Activated T-helper 2 cell treated with anti-CD3 and anti-CD28 coated beads, Interferon-gamma antibody, Interleukin-2, Interleukin-4, amounts not matched to agents 10 μg/mL and 5 μg/mL and 100 μg/mL, durations not matched to agents 14 hours and 24 hours and 36 hours (primary cell): ENCODE measurements at places on chromosomes 4 and X. TPM values are rescaled to one million over a fixed set of nuclear protein-coding genes. Genes with fewer than 3 reads are reported as not detected.
A peak's percentile ranks its signal among the peaks of the same experiment; 100 is the strongest.

DNA sequence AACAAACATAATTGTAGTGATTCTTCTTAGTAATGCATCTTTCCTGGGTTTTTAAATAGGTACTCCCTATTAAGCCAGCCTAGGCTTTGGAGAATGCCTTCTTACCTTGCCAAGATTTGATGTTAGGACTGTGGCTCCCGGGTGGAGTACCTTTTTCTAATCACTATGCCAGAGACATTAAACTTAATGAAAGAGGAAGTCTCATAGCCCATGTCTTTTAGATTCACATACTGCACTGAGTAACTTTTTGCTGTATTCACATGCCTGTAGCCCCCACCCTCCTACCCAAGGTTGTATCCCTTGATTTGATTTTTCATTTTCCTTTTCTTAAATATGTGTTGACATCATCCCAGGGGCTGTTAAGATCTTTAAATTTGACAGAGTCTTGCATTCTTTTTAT lies 104.2 kb upstream of the TLR2 start:
- no peak for DNase-seq
- H3K4me3 ChIP-seq = no peak overlapping the region
- peaks cover 21% of the 10 kb centered on the region for H3K36me3 ChIP-seq
- H3K27me3 ChIP-seq = no peaks in the 10 kb centered on the region
- no peak overlapping the region for H3K27ac ChIP-seq
- H3K4me1 ChIP-seq = peaks cover 23% of the 10 kb centered on the region

DNA sequence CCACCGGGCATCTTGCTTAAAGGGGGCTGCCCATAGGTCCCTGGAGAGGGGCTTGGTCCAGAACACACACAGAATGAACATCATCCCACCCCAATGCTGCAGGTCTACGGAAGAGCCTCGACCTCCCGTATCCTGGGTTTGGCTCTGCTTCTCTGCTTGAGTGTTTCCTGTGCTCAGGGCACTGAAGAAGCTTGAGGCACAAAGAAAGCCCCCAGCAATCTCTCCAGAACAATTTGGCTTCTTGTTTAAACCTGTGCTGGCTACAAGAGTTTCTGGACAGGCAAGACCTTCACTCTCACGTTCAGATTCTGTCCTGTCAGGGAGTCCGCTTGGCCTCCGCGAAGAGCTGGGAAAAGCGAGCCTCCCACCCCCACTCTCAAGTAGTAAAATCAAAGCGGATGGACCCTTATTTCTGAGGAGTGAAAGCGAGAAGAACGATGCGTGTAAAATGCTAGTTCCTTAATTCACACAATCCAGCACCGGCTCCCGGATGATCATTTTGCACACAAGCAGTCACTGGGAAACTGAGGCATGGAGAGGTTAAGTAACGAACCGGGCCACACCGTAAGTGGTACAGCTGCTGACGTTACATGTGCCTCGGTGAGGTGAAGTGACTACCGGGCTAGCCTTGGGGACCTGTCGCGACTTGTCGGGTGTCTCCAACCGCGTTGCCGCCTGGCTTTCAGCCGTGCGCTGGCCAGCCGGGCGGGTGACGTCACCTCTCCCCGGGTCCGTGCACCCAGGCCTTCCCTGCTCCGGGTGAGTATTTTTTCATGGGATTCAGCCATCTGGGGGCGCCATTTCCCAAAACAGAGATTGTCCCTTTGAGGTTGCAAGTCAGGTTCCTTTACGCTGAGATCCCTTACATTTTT lies 3.1 kb upstream of the SFRP2 start:
- H3K36me3 ChIP-seq = no peaks in the 10 kb centered on the region
- DNase-seq = no peak
- H3K27ac ChIP-seq = no peak overlapping the region
- peaks cover 89% of the 10 kb centered on the region for H3K27me3 ChIP-seq
- H3K4me3 ChIP-seq = no peak overlapping the region
- peaks cover 16% of the 10 kb centered on the region for H3K4me1 ChIP-seq

SHISA3 gene
- total RNA-seq = 0.80 and 1.2 TPM in 2 replicates

DNA sequence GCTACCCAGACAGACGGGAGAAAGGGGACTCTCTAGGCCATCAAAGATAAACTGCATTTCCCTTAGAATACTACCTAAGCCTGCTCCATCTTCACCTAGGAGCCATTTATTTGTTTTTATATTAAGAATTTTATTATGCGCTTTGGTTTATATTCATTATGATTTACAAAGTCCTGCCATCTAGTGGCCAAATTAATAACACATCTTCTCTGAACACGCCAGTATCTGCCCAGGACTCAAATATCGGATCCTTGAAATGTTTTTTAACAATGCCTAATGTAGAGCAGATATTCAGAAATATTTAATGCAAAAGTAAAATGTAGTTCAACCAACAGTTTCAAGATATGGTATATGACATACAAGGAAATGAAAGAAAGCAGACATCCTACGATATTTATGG lies 20.8 kb upstream of the PRPS2 start:
- no peak overlapping the region for H3K27ac ChIP-seq
- H3K4me3 ChIP-seq = no peak overlapping the region
- no peaks in the 10 kb centered on the region for H3K36me3 ChIP-seq

DNA sequence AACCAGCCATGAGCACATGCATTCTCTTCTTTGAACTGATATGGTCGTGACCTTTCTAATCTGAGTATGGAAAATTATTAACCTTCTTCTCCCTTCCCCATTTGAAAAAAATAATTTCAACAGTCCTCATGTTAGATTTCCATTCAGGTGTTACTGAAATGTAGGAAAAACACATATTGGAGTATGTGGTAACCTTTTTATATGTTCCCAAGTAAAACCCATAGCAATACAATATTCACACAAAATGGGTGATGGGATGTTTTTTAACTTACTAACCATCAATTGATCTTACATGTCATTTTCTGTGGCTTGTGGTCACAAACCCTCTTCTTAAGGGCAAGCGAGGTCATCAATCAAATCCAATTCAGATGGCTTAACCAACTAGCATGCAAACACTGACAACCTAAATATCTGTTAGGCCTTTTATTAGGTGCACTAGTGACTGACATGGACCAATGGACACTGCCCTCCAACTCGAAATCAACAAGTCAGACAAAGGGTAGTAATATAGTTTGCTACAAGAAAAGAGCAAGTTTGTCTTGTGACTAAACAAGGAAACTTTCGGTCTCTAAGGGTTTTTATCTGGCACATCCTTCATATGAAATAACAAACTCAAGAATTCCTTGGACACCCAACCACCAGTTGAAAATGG lies 74.3 kb downstream of the CAMK2D start:
- peaks cover 56% of the 10 kb centered on the region for H3K4me1 ChIP-seq
- no peak for DNase-seq
- no peaks in the 10 kb centered on the region for H3K27me3 ChIP-seq
- H3K4me3 ChIP-seq = peak overlapping the region; percentile 44

HPF1 gene
- total RNA-seq = 23.6 and 24.1 TPM in 2 replicates
